ENCODE measurements at places on chromosomes 3 and 15. TPM values are rescaled to one million over a fixed set of nuclear protein-coding genes. Genes with fewer than 3 reads are reported as not detected.

- DNase-seq, result no peak
Measured at GRCh38 chr15:31278061-31278445, 48.6 kb upstream of the KLF13 start.

GRCh38 chr3:141044695-141045641 is 6.2 kb upstream of the SPSB4 start:
- no peak for DNase-seq

POPDC2 gene
- 3.0 TPM for total RNA-seq

GPR176 gene
- total RNA-seq, result 2.9 TPM

DNA sequence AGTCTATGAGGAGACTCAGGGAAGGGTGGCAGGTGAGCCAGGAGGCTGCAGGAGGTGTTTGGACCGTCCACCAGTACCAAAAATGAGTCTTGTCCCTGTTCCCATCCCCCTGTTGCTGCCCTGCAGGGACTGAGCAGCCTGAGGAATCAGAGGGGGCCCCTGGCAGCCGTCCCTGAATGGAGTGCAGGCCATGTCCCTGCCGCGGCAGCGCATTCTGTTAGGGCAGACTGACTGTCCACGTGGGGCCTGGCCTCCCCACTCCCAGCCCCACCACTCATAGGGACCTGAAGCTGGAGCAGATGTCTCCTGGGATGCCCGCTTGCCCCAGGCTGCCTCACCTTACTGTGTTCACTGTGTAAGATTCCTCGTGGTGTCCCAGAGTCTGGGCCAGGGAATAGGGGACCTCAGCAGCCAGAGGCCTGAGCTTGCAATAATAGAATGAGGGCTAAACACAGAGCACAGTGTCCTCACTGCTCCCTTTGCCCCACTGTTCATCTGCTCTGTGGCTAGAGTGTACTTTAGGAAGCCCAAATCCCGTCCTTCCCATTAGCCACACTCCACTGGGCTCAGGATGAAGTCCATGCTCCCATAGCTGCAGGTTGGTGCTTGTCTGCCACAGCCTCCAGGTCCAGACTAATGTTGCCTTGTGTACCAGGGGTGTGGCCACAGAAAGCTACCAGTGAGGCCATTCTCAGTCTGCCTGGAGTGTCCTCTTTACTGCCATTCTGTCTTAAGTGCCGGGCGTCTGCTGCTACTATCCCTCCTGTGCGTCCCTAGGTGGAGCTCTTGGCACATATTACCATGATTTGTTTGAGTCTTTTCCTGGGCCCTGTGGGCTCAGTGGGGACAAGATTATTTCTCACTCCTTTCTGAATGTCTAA is 63.2 kb downstream of the HCN4 start:
- DNase-seq, result no peak

SV2B gene
- 3.2 TPM for total RNA-seq

EFL1 gene
- total RNA-seq, result 25.5 TPM

GRCh38 chr3:140499114-140499757 is 178.6 kb upstream of the TRIM42 start:
- DNase-seq, result no peak

DNA sequence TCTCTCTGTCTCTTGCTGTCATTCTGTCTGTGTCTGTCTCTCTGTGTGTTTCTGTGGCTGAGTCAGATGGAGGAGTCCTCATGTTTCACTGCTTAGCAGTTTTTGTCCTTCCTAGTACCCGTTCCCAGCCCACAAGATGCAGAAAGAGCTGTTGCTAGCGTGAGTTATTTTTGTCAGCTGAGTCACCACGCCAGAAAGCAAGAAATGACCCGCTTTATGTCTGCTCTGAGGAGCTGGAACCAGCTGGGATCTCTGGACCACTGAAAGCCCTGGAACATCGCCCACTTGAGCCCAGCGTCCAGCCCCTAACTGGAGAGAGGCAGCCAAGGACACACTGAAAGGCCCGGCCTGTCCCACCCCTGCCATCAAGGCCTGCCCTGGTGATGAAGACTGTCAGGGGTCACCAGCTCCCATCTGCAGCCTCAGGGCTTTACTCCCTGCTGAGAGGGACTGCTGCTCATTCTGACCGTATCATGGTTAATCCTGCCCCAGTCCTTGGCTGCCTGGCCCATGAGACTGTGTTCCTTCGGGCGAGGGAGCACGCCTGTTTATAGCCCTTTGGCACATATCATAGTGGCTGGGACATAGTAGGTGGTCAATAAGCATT is 101.7 kb upstream of the TPM1 start:
- no peak for DNase-seq

WHAMM gene
- 4.0 TPM for total RNA-seq

DNA sequence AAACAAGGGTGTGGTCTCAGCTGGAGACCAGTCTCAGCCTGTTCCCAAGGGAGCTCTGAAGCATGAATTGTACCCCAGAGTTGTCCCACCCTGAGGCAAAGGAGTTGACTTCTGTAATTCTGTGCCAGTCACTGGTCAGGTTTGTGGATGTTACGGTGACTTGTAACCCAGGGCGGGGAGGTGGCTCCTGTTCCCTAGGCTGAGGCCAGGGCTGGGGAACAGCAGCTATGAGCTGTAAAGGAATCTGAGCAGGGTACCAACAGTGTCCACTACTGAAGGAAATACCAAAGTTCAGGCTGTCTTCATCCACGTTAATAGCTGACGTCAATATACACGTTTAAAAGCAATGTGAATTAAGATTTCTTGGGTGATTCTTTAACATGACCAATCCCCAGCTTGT is 266.2 kb downstream of the ABHD5 start:
- no peak for DNase-seq

CYP19A1 gene
- total RNA-seq, result 0.42 TPM

RTP1 gene
- total RNA-seq, result 0.05 TPM

TMIE gene
- 0.85 TPM for total RNA-seq

LIPH gene
- 0.09 TPM for total RNA-seq

FETUB gene
- total RNA-seq, result 0.09 TPM

DNA sequence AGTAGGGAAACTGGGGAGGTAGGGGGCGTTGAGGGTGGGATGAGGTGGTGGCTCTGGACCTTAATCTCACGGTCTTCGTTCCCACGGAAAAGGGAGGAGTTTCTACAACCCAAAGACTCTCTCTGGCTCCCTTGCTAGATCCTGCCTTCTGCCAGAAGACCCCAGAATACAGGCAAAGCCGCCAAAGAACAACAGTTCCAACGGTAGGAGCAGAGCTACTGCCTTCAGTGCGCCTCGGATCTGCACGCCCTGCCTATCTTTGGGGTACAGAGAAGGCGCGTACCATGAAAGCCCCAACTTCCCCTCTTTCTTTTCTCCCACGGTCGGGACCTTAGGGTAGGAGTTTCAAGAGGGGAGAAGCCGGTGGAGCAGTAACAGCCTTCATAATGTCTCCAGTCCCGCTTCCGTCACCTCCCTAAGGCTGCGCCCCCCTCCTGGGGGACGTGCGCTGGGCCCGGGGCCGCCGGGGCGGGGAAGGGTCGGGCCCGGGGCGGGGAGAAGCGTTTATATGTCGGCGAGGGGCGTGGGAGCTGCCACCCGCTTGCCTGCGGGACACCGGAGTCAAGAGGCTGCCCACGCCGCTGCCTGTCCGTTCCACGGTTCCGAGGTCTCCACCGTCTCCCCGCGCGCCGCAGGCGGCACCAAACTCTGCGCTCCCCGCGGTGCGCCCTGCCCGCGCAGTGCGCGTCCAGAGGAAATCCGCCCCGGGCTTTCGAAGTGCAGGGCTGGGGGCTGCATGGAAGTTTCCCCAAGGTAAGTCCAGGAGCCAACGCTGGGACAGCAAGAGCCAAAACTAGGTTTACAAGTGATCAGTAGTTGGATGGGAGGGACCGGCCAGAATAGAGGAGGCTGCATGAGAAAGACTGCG is at the start of gene COL6A6:
TSS of gene COL6A6 (plus strand) at position 533 of the 868 bp plus-strand sequence. CDS start 43,188 bp downstream, outside the sequence.
- no peak for DNase-seq

PIF1 gene
- total RNA-seq, result 8.0 TPM

DNA sequence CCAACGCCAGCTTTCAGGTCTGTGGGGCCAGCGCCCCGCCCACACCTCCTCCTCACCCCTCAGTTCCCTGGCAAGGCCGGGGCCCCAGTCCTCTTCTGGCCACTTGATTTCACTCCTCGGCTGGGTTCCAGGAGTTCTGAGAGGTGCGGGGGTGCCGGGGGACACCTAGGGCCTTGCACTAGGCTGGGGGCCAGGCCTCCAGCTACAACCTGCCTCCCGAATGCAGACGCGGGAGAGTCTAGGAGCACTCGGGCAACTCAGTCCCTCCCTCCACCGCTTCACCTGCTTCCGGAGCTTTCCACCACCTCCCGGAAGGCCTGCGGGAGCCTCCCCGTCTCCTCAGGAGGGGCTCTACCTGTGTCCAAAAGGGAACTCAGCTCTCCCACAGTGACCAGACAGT is 35.6 kb downstream of the TNK2 start:
- DNase-seq, result no peak

DNA sequence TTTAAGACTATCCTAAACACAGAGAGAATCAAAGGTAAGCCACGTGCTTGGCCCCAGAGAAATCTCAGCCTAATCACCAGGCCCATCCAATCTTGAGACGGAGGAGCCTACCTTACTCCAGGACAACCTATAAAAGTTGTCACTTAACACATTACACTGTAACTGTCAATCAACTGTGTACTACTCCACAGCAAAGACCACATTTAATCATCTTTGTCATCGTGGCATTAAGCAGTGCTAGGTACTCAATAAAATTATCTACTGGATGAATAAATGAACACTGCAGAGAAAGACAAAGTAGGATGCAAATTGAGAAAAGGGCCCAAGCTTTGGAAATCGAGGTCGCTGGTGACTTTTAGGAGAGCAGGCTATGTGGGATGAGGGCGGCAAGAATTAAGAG is 466.7 kb downstream of the SHQ1 start:
- DNase-seq, result no peak

DNA sequence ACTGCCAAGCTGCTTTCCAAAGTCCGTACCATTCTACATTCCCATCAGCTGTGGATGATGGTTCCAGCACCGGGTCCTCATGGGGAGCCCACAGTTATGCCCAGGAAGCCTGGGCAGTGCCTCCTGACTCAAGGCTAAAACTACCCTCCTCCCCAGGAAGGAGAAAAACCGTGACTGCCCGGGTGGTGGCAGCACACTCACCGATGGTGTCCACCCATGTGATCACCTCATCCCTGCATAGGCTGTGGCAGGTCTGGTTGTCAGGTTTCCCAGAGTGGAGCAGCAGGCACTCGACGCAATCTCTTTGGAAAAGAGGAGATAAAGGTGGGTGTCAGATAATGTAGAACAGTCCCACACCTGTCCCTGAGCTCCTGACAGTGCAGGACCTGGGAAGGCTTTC is 38.6 kb downstream of the UMPS start:
- no peak for DNase-seq

RBSN gene
- 8.0 TPM for total RNA-seq

GRCh38 chr3:66470285-66470684 is 30.5 kb downstream of the LRIG1 start:
- no peak for DNase-seq

DNA sequence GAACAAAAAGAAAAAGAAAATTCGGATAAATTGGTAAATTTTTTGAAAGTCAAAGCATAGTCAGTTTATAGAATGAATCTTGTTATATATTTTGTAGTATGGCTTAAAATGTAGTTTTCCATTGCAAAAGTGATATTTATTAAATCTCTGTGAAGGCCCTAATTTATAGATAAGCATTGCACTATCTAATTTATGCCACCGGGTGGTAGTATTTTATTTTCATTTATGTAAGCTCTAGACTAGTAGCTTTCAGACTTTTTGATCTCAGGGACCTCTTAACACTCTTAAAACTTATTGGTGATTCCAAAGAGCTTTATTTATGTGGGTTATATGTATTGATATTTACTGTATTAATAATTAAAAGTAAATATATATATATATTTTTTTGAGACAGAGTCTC is 133.9 kb upstream of the LRRFIP2 start:
- DNase-seq, result no peak

DNA sequence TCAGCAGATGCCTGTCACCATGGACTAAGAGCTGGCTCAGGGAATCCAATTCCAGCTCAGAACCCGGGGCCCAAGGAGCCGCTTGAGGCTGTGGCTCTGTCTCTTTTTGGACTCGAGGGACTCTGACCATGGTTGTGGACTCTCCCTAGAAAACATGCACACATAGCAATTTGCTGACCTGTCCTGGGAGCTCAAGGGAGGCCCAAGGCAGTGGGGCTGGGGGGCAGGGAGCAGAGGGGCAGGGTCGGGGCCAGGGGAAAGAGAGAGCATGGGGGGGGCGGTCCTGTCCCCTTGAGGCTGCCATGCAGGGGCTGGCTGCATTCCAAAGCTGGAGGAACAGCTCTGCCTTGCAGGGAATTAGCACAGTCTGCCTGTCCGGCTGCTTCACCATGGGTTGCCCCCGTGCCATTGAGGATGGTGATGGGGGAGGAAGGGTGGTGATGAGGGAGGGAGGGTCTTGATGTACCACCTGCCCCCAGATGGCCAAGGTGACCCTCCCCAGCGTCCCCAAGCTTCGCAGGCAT is 190.1 kb downstream of the GOLGA6L6 start:
- DNase-seq, result no peak

Measured in thymus (tissue), 14 donors.